EL (cell line): ENCODE measurements at places on chromosomes 12 and 14.

- no peak for DNase-seq
Observed at GRCh38 chr14:102668291-102668873, 75.9 kb downstream of the RCOR1 start.

DNA sequence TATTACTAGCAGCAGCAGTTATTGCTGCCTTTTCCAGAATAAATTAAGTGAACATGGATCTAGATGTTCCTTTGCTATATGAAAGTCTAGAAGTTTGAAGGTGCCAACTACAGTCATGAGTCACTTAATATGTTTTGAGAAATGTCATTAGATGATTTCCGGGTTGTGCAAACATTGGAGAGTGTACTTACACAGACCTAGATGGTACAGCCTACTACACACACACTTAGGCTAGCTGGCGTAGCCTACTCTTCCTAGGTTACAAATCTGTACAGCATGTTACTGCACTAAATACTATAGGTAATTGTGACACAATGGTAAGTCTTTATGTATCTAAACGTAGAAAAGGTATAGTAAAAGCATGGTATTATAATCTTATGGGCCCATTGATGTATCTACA, 368.1 kb downstream of the PDZRN4 start:
- no peak for DNase-seq

GRCh38 chr12:109428037-109428629, 49.0 kb downstream of the KCTD10 start:
- DNase-seq = peak; percentile 73

- DNase-seq = peak; percentile 67
Observed at GRCh38 chr14:103296007-103296406, 38.0 kb upstream of the EIF5 start.

- no peak for DNase-seq
Observed at GRCh38 chr12:41514021-41514777, 326.1 kb downstream of the PDZRN4 start.

- no peak for DNase-seq
Observed at GRCh38 chr14:30657606-30658163, 35.6 kb downstream of the SCFD1 start.

GRCh38 chr12:54958048-54958658, 26.4 kb downstream of the TESPA1 start:
- peak; percentile 48 for DNase-seq

DNA sequence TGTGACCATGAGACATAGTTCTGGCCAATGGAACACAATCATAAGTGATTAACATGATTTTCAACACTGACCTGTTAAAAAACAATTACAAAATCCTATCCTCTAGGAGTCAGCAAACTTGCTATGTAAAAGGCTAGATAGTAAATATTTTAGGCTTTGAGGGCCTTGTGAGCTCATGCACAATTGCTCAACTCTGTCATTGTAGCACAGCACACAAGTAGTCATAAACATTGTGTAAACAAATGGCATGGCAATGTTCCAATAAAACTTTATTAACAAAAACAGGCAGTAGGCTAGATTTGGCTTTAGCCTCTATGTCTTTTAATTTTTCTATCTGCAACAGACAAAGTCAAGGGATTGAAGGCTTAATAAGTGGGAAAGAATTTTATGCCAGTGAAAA, 350.7 kb downstream of the C12orf50 start:
- DNase-seq = no peak

DNA sequence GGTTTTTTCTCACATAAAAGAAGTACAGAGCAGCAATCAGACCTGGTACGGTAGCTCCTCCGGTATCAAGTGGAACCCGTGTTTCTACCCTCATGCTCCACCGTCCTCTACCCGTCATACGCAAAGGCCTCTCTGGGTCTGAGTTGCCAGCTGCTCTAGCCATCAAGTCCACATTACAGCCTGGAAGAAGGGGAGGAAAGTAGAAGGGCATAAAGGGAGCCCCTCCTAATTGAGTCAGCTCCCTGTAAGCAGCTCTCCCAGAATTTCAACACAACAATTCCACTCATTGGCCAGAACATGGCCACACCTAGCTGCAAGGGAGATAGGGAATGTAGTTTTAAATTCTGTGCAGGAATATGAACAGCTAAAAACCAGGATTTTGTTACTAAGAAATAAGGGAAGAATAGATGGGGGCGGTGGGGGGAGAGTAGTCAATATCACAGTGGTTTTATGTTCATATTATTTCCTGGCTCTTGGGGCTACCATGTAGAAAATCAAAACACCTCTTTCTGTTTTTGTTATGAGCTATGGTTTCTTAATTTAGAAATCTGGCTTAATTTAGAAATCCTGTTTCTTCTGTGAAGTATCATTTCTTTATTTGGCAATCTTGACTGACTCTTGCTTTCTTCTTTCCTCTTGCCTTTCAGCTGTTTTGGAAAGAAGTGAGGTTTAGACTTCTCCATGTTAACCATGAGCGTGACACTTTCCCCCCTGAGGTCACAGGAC, 103.9 kb downstream of the AKAP6 start:
- DNase-seq = no peak

DNA sequence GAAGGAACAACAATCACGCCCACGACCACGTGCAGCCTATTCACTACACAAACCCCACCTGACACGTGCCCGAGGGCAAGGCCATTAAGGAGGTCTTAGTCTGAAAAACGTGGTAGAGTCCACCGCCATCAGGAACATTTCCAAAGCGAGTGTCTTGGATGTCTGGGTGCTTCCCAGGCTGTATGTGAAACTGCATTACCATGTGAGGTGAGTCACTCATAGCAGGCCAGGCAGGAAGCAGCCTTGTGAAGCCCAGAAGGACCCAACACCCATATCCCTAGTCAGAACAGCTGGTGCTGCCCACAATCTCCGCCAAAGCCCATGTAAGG, 3.3 kb upstream of the KRT79 start:
- peak; percentile 83 for DNase-seq

DNA sequence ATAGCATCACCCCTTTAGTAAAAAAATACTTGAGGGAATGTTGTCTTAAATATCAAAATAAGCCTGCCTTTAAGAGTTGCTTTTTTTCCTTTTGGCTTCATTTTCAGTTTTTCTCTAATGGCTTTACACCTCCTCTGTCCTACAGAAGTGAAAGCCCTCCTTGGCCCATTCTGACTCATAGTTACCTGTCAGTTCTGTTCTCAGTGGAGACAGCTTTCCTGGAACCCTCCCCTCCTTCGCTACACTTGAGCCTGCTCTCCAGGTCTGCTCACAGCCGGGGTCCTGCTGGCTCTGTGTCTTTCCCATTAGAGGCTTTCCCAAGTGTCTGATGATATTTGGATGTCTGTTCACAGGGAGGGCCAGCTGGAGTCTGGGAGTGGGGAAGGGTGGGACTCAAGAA, 84.0 kb downstream of the PELI2 start:
- no peak for DNase-seq

- no peak for DNase-seq
Observed at GRCh38 chr12:117114784-117115183, 15.6 kb upstream of the TESC start.

GRCh38 chr12:77401770-77402081, 336.4 kb upstream of the E2F7 start:
- DNase-seq = no peak

- no peak for DNase-seq
Observed at GRCh38 chr14:74444866-74445265, 18.9 kb upstream of the SYNDIG1L start.

GRCh38 chr12:117143008-117143532, 43.9 kb upstream of the TESC start:
- DNase-seq = no peak

DNA sequence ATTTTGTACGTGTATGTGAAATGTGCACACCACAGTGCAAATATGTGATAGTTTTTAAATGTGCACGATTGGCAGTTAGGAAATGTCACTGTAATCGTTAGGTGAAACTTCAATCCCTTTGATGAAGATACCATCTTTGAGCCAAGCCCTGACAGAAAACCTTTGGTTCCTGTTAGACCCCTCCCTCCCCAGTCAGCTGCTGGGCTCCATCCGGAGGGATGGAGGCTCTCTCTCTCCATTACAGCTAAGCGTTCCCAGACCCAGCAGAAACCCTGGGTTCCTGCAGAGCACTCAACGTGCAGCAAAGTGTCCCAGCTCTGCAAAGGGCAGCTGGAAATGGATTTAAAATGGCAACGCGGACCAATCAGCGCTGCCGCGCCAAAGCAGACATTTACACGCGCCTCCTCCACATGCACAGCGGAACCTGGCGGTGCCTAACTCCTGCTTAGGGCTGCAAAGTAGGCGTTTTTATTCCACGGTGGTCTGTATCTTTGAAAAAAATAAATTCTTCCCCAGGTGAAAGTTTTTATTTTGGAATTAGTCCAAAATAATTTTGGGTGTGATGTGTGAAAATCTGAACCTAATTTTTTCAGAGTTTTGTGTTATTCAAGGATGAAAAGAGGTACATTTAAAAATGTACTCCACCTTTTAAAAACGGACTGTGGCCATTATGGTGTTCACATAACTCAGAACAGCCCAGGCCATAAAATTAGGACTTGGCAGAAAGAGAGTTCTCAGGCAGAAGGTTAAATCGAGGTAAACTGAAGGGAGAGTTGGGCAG, 1.4 kb upstream of the HMGA2 start:
- peak; percentile 85 for DNase-seq

DNA sequence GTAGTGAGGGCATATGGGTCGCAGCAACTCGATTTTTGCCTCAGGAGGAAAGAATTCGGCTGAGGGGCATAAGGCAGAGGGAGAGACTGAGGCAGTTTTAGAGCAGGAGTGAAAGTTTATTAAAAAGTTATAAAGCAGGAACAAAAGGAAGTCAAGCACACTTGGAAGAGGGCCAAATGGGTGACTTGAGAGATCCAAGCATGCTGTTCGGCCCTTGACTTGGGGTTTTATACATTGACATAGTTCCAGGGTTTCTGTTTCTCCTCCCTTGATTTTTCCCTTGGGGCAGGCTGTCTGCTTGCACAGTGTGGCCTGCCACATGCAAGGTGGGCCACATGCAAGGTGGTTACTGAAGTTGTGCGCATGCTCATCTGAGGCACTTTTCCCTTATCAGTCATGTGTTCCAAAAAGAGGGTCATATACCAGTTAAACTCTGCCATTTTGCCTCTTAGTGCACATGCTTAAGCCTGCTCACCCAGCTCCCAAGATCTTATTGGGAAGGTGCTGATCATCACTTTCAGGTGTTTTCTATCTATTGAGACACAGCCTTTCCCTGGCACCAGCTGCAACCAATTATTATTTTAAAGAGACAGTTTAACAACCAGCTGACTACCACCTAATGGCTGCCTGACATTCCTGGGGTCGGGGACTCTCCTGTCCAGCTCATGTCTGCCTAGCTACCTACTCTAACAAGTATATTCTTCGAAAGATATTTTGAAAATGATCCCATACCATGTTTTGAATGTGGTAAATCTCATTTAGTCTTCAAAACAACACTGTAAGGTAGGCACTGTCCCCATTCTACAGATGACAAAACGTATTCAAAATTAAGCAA, 19.9 kb downstream of the PTGER2 start:
- no peak for DNase-seq

- DNase-seq = no peak
Observed at GRCh38 chr14:75167325-75167724, 9.1 kb downstream of the TMED10 start.

DNA sequence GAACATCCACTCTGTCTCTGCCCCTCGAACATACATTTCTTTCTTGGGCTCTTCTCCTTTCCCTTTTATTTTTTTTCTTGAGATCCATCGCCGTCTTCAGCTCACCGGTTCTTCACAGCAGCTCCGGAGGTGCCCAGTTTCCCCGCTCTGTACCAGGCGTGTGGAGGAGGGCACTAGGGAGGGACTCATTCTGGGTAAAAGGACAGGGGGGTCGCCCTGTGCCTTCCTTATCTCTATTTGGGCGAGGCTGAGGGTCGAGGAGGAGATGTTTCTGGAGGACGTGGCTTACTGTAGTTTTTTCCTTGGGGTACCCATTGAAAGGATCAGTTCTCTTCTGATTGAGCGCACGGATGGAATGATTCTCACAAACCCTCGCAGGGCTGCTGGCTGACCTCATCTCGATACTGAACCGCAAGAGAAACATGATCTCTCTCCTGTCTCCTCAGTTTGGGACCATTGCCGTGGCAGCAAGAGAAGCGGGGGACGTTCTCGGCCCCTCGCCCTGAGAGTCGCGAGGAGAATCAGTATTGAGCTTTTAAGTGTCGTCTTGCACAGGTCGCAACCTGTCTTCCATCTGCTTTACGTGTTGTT, 386 bp downstream of the LIN52 start:
- DNase-seq = peak; percentile 61

- DNase-seq = no peak
Observed at GRCh38 chr12:52005903-52006703, 643 bp upstream of the TAMALIN start.

GRCh38 chr12:29039013-29039412, 110.1 kb upstream of the FAR2 start:
- peak; percentile 8 for DNase-seq

- peak; percentile 100 for DNase-seq
Observed at GRCh38 chr12:50201987-50202521, 34.9 kb upstream of the CERS5 start.

GRCh38 chr12:93404961-93405849, 27.5 kb downstream of the NUDT4 start:
- no peak for DNase-seq

- peak; percentile 31 for DNase-seq
Observed at GRCh38 chr12:57216014-57216911, at the start of gene NXPH4. Gene NXPH4, plus strand, starts transcription at chr12:57216794. Its CDS starts 176 bp downstream, at chr12:57216970.
